ENCODE measurements at places on chromosomes 3 and 15.

- no peak for DNase-seq
Measured at GRCh38 chr3:97871186-97871585, 49.4 kb downstream of the CRYBG3 start.

- DNase-seq = no peak
Measured at GRCh38 chr3:140199743-140200142, 264.8 kb downstream of the CLSTN2 start.

- DNase-seq = no peak
Measured at GRCh38 chr3:168251371-168251770, 155.6 kb upstream of the GOLIM4 start.

- no peak for DNase-seq
Measured at GRCh38 chr3:127052121-127052561, 69.2 kb downstream of the PLXNA1 start.

GRCh38 chr3:36864180-36865053, 80.4 kb downstream of the TRANK1 start:
- no peak for DNase-seq

DNA sequence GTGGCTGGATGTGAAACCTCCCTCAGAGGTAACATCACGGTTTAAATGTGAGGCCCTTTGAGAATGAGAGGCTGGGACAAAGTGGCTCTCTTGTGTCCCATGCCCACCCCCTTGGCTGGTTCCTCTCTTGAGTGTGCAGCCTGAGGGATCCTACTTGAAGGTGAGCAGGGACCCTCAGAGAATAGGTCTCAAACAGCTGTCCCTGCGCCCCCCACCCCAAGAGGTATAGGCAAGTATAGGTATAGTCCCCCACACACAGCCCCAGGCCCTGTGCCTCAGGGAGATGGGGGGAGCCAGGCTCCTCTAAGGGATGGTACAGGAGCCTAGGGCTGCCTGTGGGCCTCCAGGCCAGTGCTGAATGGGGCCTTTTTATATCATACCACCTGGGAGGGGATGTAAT, 61.9 kb downstream of the ISG20 start:
- no peak for DNase-seq
